ENCODE measurements at places on chromosomes 6 and 20. TPM values are rescaled to one million over a fixed set of nuclear protein-coding genes. Genes with fewer than 3 reads are reported as not detected.

DNA sequence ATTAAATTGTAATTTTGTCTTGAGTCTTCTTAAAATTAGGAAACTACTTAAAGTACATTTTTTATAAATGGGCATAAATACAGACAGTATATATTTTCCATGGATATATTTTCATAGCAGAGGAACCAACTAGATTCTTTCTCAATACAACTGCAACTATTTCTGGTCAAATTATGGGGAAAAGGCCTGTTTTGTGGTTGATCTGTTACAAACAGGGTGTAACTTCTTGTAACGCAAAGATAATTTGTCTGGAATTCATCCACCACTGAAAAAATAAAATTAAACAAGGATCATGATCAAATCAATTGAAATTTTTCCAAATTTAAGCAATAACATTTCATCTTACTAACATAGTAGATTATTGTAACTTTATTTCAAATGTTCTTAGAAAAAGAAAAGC lies 67.2 kb upstream of the RNF146 start:
- DNase-seq: no peak

GRCh38 chr6:163651426-163651825 lies 236.9 kb downstream of the QKI start:
- no peak for DNase-seq

DNA sequence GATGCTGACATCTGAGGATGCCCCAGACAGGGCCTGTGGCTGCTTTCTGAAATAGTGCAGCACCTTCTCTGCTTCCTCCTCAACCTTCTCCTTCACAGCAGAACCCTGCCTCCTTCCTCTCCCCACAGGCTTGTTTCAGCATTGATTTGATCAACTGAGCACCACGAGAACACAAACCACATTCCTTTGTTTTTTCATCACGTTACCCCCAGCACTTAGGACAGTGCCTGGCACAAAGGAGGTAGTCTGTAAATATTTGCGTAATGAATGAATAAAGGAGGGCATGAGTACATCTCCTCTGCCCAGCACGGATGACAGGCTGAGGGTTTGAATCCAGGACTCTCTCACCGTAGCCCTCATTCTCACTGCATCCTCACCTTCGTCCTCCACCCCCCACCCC lies 21.3 kb upstream of the WFDC2 start:
- DNase-seq: no peak

GRCh38 chr20:19003366-19004336 lies 190.1 kb downstream of the SCP2D1 start:
- DNase-seq: no peak

Gene SAYSD1
- total RNA-seq: 20.1 TPM

DNA sequence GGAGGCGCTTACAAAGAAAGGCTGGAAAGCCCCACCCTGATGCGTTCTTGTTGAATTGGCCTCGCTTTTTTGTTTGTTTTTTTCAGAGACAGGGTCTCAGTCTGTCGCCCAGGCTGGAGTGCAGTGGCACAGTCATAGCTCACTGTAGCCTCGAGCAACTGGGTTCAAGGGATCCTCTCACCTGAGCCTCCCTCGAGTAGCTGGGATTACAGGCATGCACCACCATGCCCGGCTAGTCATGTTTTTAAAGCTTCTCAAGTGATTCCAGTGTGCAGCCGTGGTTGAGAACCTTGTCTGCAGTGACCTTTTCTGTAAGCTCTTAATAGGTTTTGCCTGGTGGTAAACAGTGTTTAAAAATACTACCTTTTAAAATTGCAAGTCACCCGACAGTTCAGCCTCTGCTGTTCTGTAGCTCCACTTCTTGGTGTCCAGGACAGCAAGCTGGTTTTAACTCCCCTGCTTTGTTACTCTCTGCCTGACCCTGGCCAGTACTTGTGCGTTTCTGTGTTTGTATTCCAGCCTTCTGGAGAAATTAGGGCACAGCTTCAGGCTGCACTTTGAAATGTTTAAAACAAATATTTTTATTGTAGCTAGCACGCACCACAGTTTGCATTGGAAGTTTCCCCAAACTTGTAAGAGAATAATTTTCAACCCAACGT lies 54.4 kb downstream of the KDM1B start:
- DNase-seq: no peak

- no peak for DNase-seq
Measured at GRCh38 chr6:131769385-131770141, 38.3 kb upstream of the ENPP1 start.

DNA sequence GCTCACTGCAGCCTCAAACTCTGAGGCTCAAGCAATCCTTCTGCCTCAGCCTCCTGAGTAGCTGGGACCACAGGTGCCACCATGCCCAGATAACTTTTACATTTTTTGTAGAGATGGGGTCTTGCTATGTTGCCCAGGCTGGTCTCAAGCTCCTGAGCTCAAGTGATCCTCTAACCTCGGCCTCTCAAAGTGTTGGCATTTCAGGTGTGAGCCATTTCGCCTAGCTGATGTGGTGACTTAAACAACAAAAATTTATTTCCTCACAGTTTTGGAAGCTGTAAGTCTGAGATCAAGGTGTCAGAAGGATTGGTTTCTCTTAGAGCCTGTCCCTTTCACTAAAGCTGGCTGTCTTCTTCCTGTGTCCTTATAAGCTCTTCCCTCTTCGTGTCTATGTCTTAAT lies 15.0 kb upstream of the JARID2 start:
- DNase-seq: no peak

Gene UBE2J1
- 31.6 TPM for total RNA-seq

DNA sequence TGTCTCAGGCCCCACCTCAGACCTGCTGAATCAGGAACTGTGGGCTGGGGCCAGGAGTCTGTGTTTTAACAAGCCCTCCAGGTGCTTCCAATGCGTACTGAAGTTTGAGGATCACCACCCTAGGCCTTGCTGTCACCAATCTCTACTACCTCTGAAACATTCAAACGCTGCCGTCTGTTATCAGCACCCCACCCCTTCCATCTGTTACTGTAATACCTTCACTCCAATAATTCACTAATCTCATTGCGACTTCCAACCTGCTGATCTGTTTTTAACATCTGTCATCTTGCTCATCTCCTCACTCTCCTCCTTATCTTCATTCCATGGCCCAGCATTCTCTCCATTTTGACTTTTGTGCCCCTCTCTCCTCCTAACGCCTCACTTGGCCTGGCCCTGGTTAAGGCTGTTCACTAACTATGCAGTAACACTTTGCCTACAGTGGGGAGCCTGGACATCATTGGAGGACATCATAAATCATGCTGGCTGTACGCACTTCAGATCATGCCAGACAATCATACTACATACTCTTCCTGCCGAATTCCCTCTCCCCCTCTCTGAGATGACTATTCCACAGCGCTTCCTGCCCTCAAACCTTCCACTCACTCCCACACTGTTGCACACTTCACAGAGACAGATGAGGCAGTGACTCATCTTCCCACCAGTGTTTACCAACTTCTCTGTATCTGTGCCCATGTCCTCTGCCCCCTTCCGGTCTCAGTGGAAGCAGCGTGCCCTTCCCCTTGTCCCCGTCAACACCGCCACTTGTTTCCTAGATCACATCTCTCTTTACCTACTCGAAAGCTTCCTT lies 3.0 kb upstream of the GUCA1B start:
- no peak for DNase-seq

GRCh38 chr6:47922391-47922790 lies 140.6 kb downstream of the OPN5 start:
- no peak for DNase-seq

DNA sequence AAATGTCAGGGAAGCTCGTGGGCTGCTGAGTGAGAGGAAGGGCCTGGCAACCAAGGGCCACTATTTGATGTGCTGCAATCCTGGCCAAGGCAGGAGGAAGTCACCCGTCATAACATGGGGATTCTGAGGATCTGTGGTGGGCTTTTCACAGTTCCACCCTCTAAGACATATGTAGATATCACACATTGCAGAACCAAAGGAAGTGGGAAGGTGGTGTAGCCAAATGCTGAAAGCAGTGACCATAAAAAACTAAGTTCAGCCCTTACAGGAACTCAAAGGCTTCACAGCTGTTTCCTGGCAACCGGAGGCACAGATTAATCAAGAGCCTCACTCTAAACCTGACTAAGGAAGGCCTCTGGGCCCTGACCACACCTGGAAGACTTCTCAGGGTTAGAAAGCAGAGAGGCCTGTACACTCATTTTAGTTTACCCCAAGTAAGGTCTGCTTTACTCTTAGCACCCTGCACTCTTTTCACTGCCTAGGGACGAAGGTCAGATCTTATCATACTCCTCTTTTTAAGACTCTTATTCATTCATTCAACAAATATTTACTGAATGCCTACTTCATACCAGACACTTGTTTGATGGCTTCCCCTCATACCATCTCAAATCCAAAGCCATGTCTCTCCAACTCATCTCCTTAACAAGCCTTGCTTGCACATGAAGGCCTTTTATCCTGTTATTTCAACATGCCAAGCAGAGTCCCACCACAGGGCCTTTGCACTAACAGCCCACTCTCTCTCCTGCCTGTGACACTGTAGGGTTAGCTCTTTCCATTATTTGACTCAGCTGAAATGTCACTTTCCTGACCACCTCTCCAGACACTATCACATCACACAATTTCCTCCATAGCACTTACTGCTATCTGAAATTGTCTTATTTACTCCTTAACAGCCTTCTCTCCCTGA lies 2.6 kb downstream of the UBE2V1 start:
- DNase-seq: no peak

Gene GNAS
- 875 TPM for total RNA-seq

Gene SUMO4
- total RNA-seq: 2.1 TPM

Gene TMEM170B
- total RNA-seq: 8.6 TPM

DNA sequence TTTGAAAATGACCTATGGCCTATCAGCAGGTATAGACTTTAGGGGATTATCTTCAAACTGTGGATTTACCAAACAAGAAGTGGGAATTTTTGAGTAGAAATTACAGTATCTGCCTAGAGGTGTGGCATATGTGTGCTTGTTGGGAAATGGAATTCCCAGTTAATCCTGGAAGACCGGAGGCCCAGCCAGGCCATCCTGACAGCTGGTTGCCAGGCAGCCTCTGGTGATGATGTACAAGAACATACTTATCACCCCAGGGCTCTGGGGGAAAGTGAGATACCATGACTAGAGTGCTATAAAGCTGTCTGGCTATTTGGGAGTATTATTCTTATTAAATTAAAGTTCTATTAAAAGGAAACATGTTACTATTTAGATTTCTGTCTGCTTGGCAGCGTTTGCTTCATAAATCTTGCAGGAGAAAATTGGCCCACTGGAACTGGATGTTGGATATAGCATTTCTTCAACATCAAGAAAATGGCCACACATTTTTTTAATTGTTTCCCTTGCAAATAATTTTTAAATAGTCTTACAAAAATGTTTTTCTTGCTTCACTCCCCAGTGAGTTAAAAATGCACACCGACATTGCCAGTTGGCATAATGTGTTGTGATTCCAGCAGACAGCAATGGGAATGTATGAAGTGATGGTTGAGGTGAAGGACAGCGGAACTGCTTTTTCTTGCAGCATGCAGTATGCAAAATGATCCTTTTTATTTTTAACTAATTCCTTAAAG lies 187.8 kb downstream of the MYLK4 start:
- peak; percentile 66 for DNase-seq

GRCh38 chr6:36095497-36096391 lies 34.6 kb upstream of the MAPK13 start:
- DNase-seq: no peak

DNA sequence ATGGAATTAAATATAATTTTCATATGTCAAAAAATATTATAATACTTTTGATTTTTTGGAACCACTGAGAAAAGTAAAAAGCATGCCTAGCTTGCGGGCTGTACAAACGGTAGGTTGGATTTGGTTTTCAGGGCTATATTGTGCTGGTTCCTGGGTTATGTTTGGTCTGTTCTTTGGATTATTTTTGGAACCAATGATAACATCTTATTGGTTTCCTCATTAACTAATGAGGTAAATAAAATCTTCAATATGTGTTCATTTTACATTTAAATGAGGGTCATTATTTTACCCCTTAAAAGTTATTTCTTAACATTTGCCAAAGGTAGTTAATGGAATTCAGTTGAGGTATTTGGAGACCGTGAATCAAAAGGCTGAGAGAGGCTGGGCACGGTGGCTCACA lies 96.6 kb downstream of the IMPG1 start:
- DNase-seq: no peak

Gene CDH22
- 0.69 TPM for total RNA-seq

Gene ABHD16A
- total RNA-seq: 47.9 TPM

- DNase-seq: no peak
Measured at GRCh38 chr20:59422872-59423544, 122.6 kb downstream of the EDN3 start.

GRCh38 chr6:67986694-67987232 lies 648.3 kb upstream of the ADGRB3 start:
- DNase-seq: no peak

- DNase-seq: no peak
Measured at GRCh38 chr20:52242237-52243230, 51.0 kb upstream of the ZFP64 start.

DNA sequence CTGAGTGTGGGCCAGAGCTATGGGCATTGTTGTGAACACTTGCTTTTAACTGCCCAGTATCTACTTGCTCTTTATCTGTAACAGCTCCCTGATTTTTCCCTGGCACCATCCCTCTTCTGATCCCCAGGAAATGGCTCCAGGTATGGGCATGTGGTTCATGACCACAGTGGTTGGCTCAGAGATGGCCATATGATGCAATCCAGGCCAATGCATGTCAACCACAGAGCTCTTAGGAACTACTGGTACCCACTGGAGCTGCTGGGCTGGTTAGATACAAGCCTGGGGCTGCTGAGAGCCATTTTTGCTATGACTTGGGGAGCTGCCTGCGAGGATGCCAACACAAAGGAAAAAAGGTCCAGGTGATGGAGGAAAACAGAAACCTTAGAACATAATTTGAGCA lies 55.6 kb downstream of the KCNB1 start:
- DNase-seq: no peak

DNA sequence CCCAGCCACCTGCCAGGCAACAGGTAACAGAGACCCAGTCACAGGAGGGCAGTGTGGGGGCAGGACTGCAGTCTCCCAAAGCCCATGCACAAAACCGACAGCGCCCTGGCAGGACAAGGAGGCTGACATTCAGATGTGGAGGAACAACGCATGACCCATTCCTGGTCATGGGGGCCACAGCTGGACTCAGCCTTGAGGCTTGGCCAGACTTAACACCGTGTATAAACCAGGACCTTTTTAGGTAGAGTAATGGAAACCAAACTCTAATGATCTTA lies 8.1 kb downstream of the GFRA4 start:
- no peak for DNase-seq

Gene LY6G5C
- total RNA-seq: not detected

DNA sequence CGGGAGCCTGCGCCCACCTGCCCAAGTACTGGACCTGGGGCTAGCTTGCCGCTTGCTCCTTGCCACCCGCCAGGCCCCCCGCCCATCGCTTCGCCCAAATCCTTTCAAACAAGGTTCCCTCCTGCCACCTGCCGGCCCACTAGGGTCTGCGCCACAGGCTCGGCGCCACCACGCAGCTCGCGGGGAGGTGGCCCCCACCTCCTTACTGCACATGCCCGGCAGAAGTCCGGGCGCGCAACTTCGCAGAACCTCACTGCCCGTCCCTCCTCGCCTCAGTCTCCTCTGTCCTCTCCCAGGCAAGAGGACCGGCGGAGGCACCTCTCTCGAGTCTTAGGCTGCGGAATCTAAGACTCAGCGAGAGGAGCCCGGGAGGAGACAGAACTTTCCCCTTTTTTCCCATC lies 11.2 kb downstream of the GNAS-AS1 start:
- DNase-seq: no peak

- DNase-seq: no peak
Measured at GRCh38 chr6:81609736-81610135, 142.7 kb downstream of the TENT5A start.
